Activated CD4-positive, alpha-beta memory T cell treated with anti-CD3 and anti-CD28 coated beads, Interleukin-2, amount 10 ng/mL, durations not matched to agents 7 days and 5 days (primary cell): ENCODE measurements at places on chromosomes 5 and 9. TPM values are rescaled to one million over a fixed set of nuclear protein-coding genes. Genes with fewer than 3 reads are reported as not detected.

- no peak overlapping the region for H3K4me3 ChIP-seq
- H3K27ac ChIP-seq = no peak overlapping the region
- peaks cover 11% of the 10 kb centered on the region for H3K27me3 ChIP-seq
- DNase-seq = no peak
Measured at GRCh38 chr5:74341221-74341620, 299.3 kb downstream of the ENC1 start.

GRCh38 chr5:74461251-74461650 lies 179.3 kb downstream of the ENC1 start:
- H3K4me3 ChIP-seq = no peak overlapping the region
- no peaks in the 10 kb centered on the region for H3K36me3 ChIP-seq
- H3K4me1 ChIP-seq = no peaks in the 10 kb centered on the region
- H3K27ac ChIP-seq = no peak overlapping the region
- DNase-seq = no peak

- H3K4me3 ChIP-seq = no peak overlapping the region
- H3K27ac ChIP-seq = no peak overlapping the region
- H3K27me3 ChIP-seq = no peaks in the 10 kb centered on the region
- no peaks in the 10 kb centered on the region for H3K4me1 ChIP-seq
Measured at GRCh38 chr5:158600679-158601078, 499.0 kb downstream of the EBF1 start.

ZDHHC11B gene
- total RNA-seq = not detected

HMCN2 gene
- not detected for total RNA-seq

DNA sequence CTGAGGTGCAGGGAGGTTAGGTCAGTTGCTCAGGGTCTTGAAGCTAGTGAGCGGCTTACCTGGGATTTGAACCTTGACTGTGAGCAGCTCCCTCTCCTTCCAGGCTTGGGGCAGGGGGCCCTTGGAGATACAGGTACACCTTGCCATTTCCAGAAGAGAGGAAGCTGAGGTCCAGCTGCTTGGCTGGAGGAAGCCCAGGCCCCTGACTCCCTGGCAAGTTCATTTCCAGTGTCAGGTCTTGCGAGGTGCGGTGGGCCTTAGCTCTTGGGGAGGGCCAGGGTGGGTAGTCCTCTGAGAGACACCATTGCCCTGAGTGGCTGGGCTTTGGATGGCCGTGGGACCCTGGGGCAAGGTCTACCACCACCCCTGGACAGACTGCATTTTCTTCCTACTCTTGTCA lies 9.3 kb downstream of the PPARGC1B start:
- H3K27me3 ChIP-seq = no peaks in the 10 kb centered on the region
- no peaks in the 10 kb centered on the region for H3K4me1 ChIP-seq
- no peak overlapping the region for H3K4me3 ChIP-seq
- no peaks in the 10 kb centered on the region for H3K36me3 ChIP-seq
- no peak overlapping the region for H3K27ac ChIP-seq

DNA sequence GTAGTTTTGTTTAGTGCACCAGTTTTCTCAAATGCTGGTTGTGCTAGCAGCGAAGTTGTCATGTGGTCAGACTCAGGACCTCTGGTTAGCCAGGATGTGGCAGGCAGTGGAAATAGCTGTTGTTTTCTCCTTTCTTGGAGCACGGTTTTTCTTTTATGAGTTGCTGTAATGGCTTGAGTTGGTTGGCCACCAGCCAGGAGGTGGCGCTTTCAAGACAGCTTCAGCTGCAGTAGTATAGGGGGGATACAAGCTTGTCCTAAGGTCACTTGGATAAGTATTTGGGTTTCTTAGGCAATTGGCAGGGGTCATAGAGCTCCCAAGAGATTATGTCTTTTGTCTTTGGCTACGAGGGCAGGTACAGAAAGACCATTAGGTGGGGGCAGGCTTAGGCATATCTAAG lies 274.2 kb upstream of the TARS1 start:
- H3K4me1 ChIP-seq = no peaks in the 10 kb centered on the region
- DNase-seq = no peak
- H3K27ac ChIP-seq = no peak overlapping the region

PCDHGA2 gene
- 0.05 TPM for total RNA-seq

DBH gene
- total RNA-seq = not detected

DNA sequence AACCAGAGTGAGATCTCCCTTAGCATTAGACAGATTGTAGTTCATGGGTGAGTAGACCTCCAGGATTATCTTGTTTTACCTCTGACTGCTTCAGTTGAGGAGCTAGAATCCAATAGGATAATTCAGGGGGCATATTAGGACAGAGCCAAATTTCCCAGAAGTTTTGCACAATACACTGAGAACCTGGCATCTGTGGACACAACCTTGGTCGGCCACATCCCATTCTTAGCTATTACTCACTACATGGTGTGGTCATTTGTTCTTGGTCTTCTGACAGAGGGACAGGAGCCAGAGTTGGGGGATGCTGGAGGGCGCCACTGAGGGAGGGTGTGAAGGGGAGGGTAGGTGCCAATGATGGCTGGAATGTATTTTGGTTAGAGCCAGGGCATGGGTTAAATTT lies 66.6 kb downstream of the NPR3 start:
- H3K4me3 ChIP-seq = no peak overlapping the region
- no peaks in the 10 kb centered on the region for H3K27me3 ChIP-seq
- no peak overlapping the region for H3K27ac ChIP-seq
- no peaks in the 10 kb centered on the region for H3K36me3 ChIP-seq
- no peak for DNase-seq
- H3K4me1 ChIP-seq = no peaks in the 10 kb centered on the region

DNA sequence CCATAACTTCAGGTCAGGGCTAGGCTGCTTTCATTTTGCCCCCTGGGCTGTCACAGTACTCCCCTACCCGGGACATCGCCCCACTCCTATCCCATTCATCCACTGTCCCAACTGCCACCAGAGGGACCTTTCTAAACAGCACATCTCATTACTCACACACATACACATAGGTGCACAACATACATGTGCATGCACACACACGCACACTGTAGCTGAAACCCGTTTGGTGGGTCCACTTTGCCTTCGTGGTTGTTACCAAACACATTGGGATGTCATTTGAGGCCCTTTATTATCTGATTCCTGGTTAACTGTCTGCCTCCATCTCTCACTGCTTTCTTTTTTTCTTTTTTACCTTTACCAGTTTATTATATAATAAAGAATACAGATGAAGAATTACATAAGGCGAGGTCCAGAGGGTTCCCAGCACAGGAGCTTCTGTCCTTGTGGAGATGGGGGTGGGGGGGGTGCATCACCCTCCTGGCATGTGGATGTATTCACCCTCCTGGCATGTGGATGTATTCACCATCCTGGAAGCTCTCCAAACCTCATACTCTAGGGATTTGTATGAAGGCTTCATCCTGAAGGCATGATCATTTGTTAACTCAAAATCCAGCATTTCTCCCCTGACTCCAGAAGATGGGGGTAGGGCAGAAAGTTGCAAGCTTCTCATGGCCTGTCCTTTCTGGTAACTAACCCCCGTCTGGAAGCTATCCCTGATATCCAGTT lies 186.0 kb downstream of the GOLPH3 start:
- no peak for DNase-seq
- H3K4me1 ChIP-seq = no peaks in the 10 kb centered on the region
- H3K27ac ChIP-seq = no peak overlapping the region
- H3K36me3 ChIP-seq = no peaks in the 10 kb centered on the region
- peaks cover 2% of the 10 kb centered on the region for H3K27me3 ChIP-seq

- DNase-seq = no peak
- H3K27me3 ChIP-seq = no peaks in the 10 kb centered on the region
- H3K27ac ChIP-seq = no peak overlapping the region
- H3K4me1 ChIP-seq = no peaks in the 10 kb centered on the region
- peaks cover 4% of the 10 kb centered on the region for H3K36me3 ChIP-seq
- no peak overlapping the region for H3K4me3 ChIP-seq
Measured at GRCh38 chr9:131950487-131950886, 129.2 kb downstream of the MED27 start.

- no peak for DNase-seq
- no peak overlapping the region for H3K27ac ChIP-seq
- H3K36me3 ChIP-seq = no peaks in the 10 kb centered on the region
- H3K27me3 ChIP-seq = peaks cover 8% of the 10 kb centered on the region
- no peak overlapping the region for H3K4me3 ChIP-seq
Measured at GRCh38 chr5:178068293-178068692, 45.0 kb upstream of the N4BP3 start.

DNA sequence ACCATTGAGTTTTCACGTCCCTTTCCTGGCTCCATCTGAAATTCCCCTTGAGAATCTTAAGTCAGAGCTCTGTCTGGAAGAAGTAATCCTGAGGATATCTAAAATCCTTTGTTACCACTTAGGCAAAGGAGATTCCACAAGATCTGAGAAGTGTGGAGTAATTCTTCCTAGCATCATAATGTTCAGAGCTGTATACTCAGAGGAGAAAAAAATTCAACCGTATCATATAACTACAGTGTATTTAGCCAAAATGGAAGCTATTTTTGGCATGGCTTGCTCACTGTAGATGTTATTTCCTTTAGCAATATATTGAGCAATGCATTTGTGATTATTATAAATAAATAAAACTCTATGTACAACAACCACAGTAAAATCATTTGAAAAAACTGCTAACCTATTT lies 1858.4 kb downstream of the EFNA5 start:
- no peaks in the 10 kb centered on the region for H3K27me3 ChIP-seq
- H3K36me3 ChIP-seq = no peaks in the 10 kb centered on the region
- H3K27ac ChIP-seq = no peak overlapping the region
- H3K4me3 ChIP-seq = no peak overlapping the region
- no peak for DNase-seq

GRCh38 chr5:166074582-166075481 lies 2216.6 kb upstream of the WWC1 start:
- no peaks in the 10 kb centered on the region for H3K36me3 ChIP-seq
- H3K4me1 ChIP-seq = no peaks in the 10 kb centered on the region

DNA sequence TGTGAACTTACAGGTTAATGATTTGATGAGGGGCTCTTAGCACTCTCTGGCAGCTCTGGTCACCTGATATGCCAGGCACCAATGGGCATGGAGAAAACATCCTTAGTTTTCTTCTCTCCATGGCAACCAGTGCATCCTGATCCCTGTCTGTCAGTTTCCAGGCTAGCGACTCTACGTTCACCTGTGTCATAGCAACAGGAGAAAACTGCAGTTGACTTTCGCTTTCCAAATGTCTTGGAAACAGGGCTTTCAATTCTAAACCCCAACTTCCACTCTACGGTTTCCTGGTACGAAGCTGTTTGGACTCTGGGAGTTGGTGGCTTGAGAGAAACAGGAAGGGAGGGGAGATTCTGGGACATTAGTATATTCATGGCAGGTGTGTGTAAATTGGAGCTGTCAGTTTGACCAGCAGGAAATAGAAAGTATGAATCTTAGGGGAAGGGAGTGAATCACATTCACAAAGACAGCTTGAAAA lies 74.4 kb downstream of the SLC28A3 start:
- no peak overlapping the region for H3K27ac ChIP-seq
- peaks cover 12% of the 10 kb centered on the region for H3K4me1 ChIP-seq
- no peaks in the 10 kb centered on the region for H3K36me3 ChIP-seq
- no peak for DNase-seq
- H3K27me3 ChIP-seq = peaks cover 4% of the 10 kb centered on the region

DNA sequence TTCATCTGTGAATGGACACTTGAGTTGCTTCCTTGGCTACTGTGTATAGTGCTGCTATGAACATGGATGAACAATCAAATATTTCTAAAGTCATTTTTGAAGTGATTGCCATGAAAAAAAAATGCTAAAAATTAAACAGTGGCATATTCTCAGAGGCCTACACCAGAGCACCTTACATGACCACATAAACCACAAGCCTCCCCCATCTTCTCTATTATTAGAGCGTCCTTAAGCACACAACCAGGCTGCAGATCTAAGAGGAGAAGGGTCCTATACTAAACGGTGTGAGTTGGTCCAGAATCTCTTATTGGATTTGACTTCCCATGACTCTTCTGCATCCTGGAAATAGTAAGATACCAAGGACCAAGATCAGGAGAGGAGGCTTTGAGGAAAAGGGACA lies 34.3 kb downstream of the PCA3 start:
- H3K27me3 ChIP-seq = peaks cover 9% of the 10 kb centered on the region
- DNase-seq = no peak
- H3K4me3 ChIP-seq = no peak overlapping the region
- no peaks in the 10 kb centered on the region for H3K36me3 ChIP-seq
- H3K4me1 ChIP-seq = no peaks in the 10 kb centered on the region
- H3K27ac ChIP-seq = no peak overlapping the region

- H3K27me3 ChIP-seq = peaks cover 23% of the 10 kb centered on the region
- H3K4me3 ChIP-seq = no peak overlapping the region
- H3K27ac ChIP-seq = no peak overlapping the region
- DNase-seq = no peak
- H3K36me3 ChIP-seq = no peaks in the 10 kb centered on the region
Measured at GRCh38 chr5:78553580-78554353, 94.8 kb downstream of the LHFPL2 start.

- no peak overlapping the region for H3K27ac ChIP-seq
- no peak for DNase-seq
- H3K27me3 ChIP-seq = no peaks in the 10 kb centered on the region
- no peaks in the 10 kb centered on the region for H3K4me1 ChIP-seq
- no peak overlapping the region for H3K4me3 ChIP-seq
- H3K36me3 ChIP-seq = no peaks in the 10 kb centered on the region
Measured at GRCh38 chr5:6135977-6136376, 242.4 kb downstream of the MED10 start.

FIBCD1 gene
- total RNA-seq = not detected

CDK5RAP2 gene
- 98.9 TPM for total RNA-seq

- H3K36me3 ChIP-seq = no peaks in the 10 kb centered on the region
- DNase-seq = no peak
- no peak overlapping the region for H3K27ac ChIP-seq
- peaks cover 11% of the 10 kb centered on the region for H3K27me3 ChIP-seq
- no peak overlapping the region for H3K4me3 ChIP-seq
Measured at GRCh38 chr9:121807823-121808278, 156.4 kb downstream of the DAB2IP start.

AFAP1L1 gene
- total RNA-seq = not detected

GRCh38 chr5:73450137-73450536 lies 1.6 kb upstream of the FOXD1 start:
- H3K4me1 ChIP-seq = peaks cover 23% of the 10 kb centered on the region
- peaks cover 75% of the 10 kb centered on the region for H3K27me3 ChIP-seq
- no peak overlapping the region for H3K27ac ChIP-seq
- H3K36me3 ChIP-seq = peaks cover 7% of the 10 kb centered on the region
- no peak overlapping the region for H3K4me3 ChIP-seq
- no peak for DNase-seq

PLEKHG4B gene
- total RNA-seq = not detected

- no peak for DNase-seq
- peaks cover 3% of the 10 kb centered on the region for H3K36me3 ChIP-seq
- peak within 1 kb of the TSS; percentile 46 for H3K4me3 ChIP-seq
- H3K27me3 ChIP-seq = peaks cover 36% of the 10 kb centered on the region
Measured at GRCh38 chr5:81393783-81394718, at the start of gene ACOT12. ACOT12 (minus strand) TSS chr5:81394134; CDS start chr5:81394114, 20 bp downstream.

GRCh38 chr5:77960863-77961396 lies 184.8 kb upstream of the TBCA start:
- H3K27me3 ChIP-seq = peaks cover 27% of the 10 kb centered on the region
- H3K27ac ChIP-seq = no peak overlapping the region
- H3K4me1 ChIP-seq = peaks cover 10% of the 10 kb centered on the region
- H3K4me3 ChIP-seq = no peak overlapping the region
- H3K36me3 ChIP-seq = no peaks in the 10 kb centered on the region

GRCh38 chr9:136532799-136533774 lies 12.8 kb downstream of the NOTCH1 start:
- no peaks in the 10 kb centered on the region for H3K27me3 ChIP-seq
- peak; percentile 84 for DNase-seq
- H3K4me1 ChIP-seq = peaks cover 50% of the 10 kb centered on the region

GRCh38 chr9:99038484-99038820 lies 66.5 kb upstream of the TGFBR1 start:
- no peak overlapping the region for H3K4me3 ChIP-seq
- no peak overlapping the region for H3K27ac ChIP-seq
